ENCODE measurements at places on chromosomes 4 and X. TPM values are rescaled to one million over a fixed set of nuclear protein-coding genes. Genes with fewer than 3 reads are reported as not detected.

GRCh38 chr4:73257651-73258435 lies 755 bp downstream of the ANKRD17 start:
- DNase-seq, result no peak

GRCh38 chrX:22373766-22374165 lies 101.1 kb downstream of the CBLL2 start:
- no peak for DNase-seq

DNA sequence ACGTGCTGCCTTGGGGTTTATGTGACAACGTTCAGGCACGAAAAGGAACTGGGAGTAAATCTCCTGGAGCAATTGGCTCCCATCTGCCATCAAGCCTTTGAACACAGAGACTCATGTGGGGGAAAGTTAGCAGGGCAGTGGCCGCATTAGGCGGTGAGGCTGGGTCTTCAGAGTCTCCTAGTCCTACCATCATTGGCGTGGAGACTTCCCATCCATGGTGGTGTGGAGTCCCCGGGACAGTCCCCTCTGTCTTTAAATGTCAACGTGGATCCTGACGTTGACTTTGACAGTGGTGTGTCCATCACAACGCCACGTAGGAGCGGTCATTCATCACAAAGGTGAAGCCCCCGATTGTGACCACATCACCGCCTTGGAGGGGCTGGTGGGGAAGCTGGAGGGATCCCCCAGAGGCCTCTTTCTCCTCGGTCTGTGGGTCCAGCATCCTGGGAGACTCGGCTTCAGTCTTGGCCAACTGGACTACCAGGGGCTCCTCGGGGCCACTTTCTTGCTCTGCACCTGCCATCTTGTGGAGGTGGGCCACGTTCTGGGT lies 21.8 kb downstream of the CRLF2 start:
- no peak for DNase-seq

GRCh38 chr4:118904935-118905334 lies 16.3 kb downstream of the SYNPO2 start:
- DNase-seq, result no peak

DNA sequence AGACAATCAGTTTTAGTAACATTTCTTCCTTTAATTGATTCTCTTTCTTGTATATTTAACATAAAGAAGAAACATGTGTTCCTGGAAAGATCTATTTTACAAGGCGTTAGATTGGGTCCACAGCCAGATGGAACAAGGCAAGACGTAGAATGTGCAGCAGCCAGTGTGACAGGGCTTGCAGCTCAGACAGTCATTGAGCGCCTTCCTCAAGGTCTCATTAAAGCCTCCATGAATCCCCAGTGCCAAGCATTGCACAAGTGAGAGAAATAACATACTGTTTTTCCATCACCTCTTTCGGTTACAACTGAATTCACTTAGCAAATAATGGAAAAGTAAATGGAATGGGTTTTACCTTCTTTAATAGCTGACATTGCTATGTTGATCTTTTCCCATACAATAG lies 292.5 kb downstream of the USP46 start:
- DNase-seq, result no peak

DNA sequence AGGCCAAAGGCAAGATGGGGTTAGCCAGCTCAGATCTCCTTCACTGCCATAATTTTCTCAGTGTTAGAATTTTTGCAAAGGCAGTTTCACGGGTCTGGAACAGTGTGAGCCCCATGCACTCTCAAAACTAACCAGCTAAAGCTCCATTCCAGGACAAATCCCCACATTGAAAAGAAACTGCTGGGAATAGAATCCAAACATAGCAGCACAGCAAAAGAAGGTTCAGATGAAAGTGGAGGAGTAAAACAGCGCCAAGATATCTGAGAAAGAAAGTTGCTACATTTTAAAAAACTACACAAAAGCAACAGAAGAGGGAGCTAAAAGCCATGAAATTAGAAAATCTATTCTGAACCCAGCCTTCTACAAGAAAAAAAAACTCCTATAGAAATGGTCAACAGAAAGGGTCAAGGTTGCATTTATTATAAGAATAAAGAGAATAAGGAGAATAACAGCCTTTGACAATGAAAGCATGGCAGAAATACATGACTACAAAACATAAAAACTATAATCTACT lies 39.6 kb upstream of the SLC7A3 start:
- no peak for DNase-seq

Gene VSIG4
- total RNA-seq, result 0.59 TPM

Gene MID1IP1
- 109 TPM for total RNA-seq

Gene GAGE13
- not detected for total RNA-seq
